ENCODE measurements at places on chromosomes 7 and 10.

DNA sequence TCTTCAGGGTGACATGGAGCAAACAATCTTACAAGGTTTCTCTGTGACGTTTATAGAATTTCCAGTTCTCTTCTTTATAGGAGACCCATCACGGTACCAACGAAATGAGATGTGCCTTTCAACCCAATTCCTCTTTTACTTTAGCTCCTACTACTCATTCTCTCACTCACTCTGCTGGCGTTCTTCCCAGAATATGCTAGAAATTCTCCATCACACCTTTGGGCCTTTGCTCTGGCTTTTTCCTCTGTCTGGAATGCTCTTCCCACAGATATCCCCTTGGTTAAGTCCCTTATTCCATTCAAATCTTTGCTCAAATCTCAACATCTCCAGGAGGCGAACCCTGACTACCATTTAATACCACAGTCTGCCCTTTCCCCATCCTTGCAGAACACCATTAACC lies 39.0 kb downstream of the SEMA3C start:
- no peak for DNase-seq

DNA sequence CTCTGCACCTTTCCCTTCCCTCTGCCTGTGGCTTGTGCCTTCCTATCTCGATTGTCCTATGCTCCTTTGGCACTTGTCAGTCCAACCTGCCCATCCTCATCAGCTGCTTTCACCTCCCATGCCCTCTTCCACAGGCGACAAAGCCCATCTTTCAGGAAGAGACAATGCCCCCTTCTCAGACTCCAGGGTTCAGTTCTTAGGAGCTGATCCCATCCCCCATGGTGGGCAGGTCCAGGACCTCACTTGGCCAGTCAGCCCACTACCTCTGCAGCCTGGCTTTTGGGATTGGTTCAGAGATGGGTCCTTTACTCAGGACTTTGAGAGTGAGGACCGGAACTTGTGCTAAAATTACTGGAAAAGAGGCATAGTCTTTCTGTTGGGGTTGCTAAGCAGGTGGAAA lies 74.0 kb upstream of the NANOS1 start:
- no peak for DNase-seq

DNA sequence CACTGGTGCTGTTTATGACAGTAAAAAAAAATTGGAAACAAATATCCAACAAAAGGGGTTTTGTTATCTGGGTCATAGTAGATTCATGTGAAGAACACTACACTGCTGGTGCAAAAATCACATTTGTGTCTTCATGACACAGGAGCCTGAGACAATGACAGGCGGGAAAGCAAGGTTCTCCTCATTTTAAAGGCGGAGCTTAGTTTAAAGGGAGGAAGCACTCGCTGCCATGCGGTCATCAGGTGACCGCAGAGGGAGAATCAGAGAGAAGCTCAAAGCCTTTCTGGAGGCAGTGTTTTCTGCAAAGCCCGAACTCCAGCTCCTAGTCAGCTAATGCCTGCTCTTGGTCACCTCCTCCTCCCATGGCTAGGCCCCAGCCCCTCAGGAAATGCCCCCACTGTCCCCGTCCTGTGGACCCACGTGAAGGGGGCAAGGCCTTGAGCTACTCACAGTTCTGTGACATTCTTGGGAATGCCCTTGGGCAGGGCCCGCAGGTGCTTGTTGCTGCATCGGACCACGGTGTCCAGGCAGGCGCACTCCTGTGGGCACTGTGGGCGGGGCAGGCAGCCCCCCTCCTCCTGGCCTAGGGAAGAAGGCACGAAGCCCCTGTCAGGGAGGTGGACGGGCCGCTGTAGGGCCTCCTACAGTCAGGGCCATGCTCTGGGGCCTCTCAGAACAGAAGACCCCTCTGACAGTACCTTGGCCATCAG lies 146.1 kb downstream of the SLIT1 start:
- DNase-seq, result no peak

GRCh38 chr10:70293169-70293843 lies 9.5 kb upstream of the NPFFR1 start:
- no peak for DNase-seq

DNA sequence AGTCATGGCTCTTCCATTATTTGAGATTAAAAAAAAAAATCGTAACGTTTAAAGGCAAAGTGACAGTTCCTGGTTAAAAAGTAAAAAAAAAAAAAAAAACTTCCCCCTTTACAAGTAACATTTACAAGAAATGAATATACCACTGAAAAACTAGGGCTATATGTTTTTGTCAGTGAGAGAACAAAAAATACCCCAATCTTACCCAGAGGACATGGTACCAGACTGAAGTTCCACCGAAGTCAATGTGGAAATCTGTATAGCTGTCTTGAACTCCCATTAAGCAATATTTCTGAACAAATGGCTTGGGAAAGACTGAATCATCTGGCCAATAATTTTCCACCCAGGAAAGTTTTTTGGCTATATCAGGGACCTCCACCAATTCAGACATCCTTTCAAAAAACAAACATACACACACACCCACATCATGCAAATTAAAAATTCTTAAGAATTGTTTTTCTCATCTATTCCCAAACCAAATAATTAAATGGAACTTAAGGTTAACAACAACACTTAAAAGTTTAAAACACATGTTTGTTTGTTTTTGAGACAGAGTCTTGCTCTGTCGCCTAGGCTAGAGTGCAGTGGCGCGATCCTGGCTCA lies 50.2 kb downstream of the KDM7A start:
- no peak for DNase-seq

- DNase-seq, result no peak
These were observed 633.2 kb upstream of the NRP1 start for GRCh38 chr10:33967606-33968120.

GRCh38 chr10:102799691-102800471 lies 37.3 kb downstream of the CYP17A1 start:
- DNase-seq, result no peak

- no peak for DNase-seq
These were observed 201.2 kb downstream of the CCDC3 start for GRCh38 chr10:12800302-12800701.

- DNase-seq, result no peak
These were observed 156.6 kb upstream of the ADARB2 start for GRCh38 chr10:1893941-1894340.
